ENCODE measurements at places on chromosomes 12 and 14.

- DNase-seq, result no peak
These were observed 19.3 kb upstream of the KIF26A start for GRCh38 chr14:104119119-104119487.

DNA sequence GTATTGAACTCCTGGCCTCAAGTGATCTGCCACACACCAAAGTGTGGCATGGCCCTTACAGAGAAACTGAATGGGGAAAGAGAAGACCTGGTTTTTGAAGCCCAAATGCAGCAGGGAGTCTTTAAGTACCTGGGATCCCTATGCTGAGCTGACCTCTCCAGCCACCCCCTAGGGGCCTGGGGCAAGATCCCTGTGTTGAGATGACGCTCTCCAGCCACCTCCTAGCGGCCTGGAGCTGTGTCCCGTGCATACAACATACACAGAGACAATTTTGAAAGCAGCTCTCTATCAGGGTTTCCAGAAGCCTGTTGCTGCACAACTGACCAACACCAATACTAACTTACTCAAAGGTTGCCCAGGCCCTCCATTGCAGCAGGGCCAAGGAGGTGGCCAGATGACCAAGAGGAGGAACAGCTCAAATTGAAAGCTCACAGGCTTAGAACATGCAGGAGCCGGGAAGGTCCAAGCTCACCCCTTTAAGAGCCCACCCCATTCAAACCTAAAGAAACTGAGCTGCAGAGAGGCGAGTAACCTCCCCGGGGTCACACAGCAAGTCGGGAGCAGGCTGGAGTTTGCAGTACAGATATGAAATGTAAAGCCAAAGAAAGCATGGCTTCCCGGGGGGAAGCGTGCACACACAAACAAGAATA lies 31.5 kb downstream of the TTC7B start:
- no peak for DNase-seq

- DNase-seq, result no peak
These were observed 177.8 kb downstream of the KLHL28 start for GRCh38 chr14:44783901-44784300.

DNA sequence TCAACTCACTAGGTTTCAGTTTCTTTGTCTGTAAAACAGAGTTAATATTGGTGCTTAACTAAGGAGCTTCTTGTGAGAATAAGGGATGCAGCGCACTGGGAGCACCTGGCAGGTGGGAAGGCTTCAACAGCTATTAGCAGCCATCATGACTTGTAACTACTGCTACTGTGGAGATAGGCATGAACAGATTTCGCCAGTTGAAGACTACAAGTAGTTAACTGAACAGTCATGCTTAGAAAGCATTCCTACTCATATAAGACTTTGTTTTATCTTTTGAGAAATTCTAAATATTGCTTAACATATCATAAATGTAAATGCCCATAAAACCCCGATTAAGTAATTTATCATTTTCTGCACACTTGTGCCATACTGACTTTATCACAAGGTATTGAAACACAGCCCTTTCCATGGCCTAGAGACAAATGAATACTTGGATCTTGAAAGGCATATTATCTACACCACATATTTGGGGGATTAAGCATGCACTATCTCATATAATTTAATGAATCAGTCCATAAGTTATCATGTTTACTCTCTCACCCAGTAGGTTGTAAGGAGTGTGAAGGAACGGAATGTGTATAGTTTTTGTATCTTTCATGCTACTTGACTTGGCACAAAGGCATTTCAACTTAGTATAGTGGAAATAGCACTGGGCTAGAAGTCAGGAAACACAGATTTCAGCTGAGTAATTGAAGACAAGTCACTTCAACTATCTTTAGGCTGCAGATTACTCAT lies 16.1 kb downstream of the NTN4 start:
- no peak for DNase-seq

DNA sequence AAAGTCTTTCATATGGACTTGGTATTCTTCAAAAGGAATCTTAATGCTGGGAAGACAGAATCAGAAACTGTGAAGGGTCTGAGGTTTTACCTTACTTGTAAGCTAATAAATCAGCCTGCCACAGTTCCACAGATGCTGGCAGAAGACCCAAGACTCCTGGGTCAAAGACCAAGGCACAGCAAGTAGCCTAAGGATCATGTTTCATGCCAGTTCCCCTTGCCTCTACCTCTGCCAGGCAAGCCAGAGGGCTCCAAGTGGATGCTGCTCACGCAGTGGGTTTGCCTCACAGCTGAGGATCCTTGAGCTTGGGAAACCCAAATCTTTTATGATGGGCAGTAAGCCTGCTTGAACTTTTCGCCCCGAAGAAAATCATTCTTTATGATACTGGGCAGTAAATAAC lies 15.2 kb upstream of the RXYLT1 start:
- DNase-seq, result no peak

- DNase-seq, result no peak
These were observed 291.0 kb downstream of the SNAPC1 start for GRCh38 chr14:62053188-62053587.

DNA sequence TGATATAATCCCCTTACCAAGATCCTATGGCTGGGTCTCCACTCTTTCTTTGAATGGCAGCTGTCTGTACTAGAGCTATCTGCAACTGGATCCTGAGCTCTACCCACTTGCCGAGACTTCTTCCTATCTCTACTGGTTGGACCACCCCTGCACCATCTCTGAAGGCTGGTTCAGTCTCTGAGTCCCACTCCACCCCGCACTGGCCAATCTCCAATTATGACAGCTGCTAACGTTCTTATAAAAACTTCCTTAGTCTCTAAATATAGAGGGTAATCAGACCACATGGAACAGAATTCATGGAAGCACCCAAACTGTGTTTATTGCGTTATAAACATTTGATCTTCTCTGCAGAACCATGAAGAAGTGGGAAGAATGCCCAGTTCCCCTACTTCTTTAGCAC lies 186.6 kb upstream of the EEA1 start:
- DNase-seq, result no peak

DNA sequence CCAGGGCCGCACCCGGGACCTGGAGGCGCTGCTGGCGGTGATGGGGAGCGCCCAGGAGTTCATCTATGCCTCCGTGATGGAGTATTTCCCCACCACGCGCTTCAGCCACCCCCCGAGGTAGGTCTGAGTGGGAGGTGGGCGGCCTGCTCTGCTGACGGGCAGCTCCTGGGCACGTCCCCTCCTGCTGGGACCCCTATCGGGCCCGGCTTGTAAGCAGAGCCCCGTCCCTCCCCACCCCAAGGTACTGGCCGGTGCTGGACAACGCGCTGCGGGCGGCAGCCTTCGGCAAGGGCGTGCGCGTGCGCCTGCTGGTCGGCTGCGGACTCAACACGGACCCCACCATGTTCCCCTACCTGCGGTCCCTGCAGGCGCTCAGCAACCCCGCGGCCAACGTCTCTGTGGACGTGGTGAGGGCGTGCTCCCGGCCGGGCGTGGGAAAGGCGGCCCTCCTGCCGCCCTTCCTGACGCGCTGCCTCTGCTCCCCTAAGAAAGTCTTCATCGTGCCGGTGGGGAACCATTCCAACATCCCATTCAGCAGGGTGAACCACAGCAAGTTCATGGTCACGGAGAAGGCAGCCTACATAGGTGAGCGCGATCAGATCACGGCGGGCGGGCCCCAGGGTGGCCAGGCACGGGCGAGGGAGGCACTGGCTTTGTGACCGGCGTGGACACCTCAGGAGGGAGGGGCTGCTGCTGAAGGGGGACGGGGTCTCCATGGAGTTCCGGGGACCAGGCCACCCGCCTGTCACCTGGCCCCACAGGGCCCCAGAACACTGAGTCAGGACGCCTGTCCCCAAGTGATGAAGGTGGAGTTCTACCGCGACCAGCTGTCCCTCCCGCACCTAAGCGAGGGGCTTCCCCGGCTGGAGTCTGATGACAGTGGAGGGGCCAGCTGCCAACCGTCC lies 7.3 kb downstream of the PLD4 start:
- DNase-seq, result peak; percentile 28

DNA sequence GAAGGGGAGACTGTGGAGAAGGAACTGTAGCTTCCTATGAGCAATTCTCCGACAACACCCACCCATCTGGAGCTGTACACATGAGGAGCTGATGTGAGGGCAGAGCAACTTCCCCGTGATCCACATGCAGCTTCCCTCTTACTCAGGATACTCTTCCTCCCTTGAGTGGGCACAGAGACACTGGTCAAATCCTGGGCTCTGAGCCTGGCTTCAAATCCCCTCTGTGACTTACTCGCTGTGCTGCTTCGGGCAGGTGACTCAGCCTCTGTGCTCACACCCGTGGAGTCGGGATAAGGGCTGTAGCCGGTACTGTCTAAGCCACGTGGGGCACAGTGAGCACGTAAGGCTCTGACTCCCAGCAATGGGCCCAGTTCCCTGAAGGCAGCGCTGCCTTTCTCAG lies 31.1 kb downstream of the ZFYVE21 start:
- DNase-seq, result no peak

- no peak for DNase-seq
These were observed 32.3 kb downstream of the PROX2 start for GRCh38 chr14:74843653-74844052.

- no peak for DNase-seq
These were observed 48.8 kb downstream of the KCNJ8 start for GRCh38 chr12:21725731-21726130.

DNA sequence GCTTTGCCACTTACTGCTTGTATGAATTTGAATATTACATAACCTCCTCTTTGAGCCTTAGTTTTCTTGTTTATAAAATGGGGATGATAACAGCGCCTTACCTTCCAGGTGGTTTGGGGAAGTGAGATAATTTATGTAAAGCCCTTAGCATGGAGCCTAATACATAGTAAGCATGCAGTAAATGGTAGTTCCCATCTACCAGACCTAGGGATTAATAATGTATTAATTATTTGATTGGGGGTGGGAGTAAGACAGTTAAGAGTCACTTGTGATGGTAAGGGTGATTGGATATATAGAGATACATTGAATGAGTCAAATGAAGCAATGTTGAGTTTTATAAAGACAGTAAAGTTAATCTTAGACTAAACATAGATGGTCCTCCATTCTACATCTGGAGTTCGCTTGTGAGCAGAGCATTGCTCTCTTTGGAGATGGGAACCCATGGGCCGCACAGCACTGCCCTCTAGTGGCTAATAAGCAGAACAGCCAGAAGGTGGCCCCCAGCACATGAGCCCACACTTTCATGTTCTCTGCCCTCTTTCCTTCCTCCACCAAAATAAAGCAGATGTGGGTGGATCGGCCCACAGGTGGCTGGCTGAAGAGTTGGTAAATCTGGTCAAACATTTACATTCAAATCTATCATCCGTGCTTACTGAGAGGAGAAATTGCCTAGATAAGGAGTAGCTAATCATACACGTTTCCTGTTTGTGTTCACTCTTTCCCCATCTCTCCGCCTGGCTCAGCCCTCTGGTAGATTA lies 26.5 kb upstream of the TAMALIN start:
- DNase-seq, result peak; percentile 79

DNA sequence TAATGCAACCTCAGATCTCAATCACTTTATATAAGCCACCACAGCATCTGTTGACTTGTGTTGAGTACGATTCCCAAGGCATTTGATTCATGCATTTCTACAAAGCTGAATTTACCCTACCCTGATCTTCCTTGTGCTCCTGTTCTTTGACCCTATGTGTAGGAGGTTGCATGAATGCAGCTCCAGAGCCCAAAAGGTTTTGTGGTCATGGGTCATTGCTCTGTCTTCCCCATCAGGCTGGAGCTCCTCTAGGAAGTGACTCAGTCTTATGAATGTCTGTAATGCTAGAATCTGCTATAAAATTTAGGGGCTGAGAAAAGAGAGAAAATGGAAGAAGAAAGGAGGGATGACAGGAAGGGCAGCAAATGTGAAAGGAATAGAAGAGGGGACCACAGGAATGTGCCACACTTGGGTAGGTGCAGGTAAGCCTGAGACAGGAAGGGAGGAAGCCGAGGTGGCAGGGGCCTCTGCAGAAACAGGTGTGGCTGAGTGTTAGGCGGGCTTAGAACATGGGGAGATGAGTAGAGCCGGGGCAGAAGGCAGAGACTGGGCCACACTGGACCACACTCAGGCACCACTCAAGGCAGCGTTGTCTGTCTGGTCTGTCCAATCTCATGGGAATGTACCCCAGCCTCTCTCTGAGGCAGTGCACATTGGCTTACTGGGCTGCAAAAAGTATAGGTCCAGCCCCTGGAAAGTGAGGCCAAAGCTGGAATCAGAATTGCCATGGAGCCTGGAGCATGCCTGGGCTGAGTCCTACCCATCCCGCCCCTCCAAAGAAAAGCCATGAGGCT lies 334.1 kb downstream of the BCL11B start:
- no peak for DNase-seq

- DNase-seq, result no peak
These were observed 377.1 kb upstream of the FAR2 start for GRCh38 chr12:28771968-28772367.

DNA sequence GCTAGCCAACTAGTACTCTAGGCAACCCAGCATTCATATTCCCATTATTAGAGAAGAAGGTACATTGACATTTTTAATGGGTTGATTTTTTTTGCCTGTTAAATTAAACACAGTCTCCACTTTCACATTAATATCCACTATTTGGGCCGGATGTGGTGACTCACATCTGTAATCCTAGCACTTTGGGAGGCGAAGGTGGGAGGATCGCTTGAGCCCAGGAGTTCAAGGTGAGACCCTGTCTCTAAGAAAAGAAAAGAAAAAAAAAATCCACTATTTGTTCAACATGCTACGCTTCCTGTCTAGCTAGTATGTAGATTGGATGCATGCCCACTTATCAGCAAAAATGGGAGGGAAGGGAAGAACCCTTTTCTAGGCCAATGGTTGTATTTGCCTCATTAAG lies 7.1 kb upstream of the CRADD start:
- no peak for DNase-seq

DNA sequence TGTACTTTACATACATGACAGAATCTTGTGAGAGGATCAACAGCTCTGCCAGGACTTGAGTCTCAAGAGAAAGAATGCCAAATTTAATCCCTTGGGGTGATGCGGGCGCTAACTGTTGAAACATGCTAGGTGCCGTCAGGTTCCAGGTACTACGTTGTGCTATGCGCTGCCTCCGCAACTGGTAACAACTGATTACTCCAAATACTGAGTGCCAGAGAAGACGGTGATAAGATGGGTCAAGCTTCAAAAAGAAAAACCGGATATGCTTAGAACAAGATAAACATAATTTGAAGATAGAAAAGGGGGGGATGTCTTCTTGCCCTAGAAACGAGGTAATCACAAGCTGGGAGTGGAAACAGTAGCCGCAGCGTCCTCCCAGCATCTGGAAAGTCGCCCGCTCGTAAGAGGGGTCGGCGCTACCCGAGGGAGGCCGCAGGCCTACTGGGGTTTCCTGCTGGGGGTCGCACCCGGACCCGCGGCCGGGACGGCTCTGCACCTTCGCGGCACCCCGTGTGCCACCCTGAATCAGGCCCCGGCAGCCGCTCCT lies 678 bp downstream of the ZBTB25 start:
- peak; percentile 51 for DNase-seq

Measured in G401 (cell line).